ENCODE measurements at places on chromosomes 1 and 21.
A peak's percentile ranks its signal among the peaks of the same experiment; 100 is the strongest.

DNA sequence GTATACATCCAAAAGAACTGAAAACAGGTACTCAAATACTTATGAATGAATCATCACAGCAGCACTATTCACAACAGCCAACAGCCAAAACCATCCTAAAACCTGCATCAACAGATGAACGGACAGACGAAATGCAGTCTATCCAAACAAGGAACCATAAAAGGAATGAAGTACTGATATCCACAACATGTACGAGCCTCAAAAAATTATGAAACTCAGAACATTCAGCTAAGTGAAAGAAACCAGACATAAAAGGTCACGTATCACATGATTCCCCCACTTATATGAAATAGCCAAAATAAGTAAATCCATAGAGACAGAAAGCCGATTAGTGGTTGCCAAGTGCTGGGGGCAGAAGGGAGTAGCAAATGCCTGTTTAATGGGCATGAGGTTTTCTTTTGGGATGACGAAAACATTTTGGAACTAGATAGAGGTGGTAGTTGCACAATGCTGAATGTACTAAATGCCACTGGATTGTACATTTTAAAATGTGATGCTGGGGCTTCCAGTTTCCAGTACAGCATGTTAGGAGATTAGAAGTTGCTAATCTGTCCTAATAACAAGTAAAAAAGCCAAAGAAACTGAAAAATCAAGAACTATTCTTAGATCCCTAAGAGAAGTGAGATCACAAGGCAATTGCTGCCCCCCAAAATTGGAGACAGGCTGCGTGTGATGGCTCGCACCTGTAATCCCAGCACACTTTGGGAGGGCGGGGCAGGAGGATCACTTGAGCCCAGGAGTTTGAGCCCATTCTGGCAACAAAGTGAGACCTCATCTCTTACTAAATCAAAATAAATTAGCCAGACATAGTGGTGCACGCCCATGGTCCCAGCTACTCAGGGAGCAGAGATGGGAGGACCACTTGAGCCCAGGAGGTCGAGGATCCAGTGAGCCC, 25.3 kb downstream of the CLSTN1 start:
- no peak for DNase-seq

GRCh38 chr1:170580636-170581440, 48.9 kb downstream of the GORAB start:
- DNase-seq = no peak

DNA sequence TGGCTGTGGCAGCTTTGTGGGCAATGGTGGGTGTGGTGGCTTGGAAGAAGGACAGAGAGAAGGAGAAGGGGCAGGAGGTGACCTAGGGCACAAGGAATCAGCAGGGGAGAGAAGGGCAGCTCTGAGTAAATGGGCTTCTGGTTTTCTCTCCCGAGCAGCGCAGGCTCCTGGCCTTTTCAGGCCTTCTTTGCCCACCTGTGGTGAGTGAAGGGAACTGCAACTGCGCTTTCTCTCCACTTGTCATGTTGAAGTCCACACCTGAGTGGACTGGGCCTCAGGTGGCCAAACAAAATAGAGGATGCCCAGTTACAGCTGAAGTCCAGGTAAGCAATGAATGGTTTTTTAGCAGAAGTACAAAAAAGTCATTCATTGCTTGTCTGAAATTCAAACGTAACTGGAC, 29.4 kb upstream of the KCNA10 start:
- DNase-seq = peak; percentile 22

GRCh38 chr1:92691925-92692324, 93.0 kb downstream of the EVI5 start:
- DNase-seq = no peak

GRCh38 chr21:40386294-40386911, 460.6 kb downstream of the DSCAM start:
- DNase-seq = no peak

DNA sequence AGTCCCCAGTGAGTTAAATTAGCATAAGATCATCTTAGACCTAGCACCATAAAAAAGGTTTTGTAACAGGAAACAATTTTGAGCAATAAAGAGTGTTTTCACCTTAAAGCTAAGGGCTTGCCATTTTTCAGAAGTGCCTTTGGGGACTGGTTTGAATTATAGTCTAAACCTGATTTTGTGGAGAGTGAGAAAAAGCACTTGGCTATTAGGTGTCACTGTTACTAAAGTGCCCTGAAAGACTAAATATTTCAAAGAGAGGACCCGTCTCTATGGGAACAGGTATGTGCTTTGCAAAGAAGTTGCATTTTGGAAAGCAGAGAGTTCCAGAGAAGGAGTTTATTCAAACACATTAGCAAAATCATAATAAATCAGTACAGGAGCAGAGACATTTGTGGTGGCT, 9.1 kb downstream of the NTNG1 start:
- no peak for DNase-seq

- no peak for DNase-seq
Measured at GRCh38 chr1:18807334-18808063, 52.0 kb downstream of the TAS1R2 start.

DNA sequence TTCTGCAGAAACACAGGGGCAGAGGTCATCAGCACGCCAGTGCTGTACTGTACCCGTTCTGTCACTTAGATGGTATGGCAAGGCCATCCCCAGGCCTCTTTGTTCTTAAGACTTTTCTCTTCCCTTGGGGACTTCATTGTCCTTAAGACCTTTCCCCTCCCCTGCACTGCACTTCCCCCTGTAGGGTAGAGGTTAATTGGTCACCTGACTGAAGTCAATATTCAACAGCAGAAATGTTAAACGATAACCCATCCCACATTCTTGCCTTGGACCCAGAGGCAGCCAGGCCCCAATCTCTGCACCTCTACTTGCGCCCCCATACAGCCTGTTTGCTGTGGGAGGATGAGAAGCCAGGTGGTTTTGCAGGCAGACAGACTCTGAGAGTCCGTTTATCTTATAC, 10.2 kb downstream of the PHGDH start:
- no peak for DNase-seq

DNA sequence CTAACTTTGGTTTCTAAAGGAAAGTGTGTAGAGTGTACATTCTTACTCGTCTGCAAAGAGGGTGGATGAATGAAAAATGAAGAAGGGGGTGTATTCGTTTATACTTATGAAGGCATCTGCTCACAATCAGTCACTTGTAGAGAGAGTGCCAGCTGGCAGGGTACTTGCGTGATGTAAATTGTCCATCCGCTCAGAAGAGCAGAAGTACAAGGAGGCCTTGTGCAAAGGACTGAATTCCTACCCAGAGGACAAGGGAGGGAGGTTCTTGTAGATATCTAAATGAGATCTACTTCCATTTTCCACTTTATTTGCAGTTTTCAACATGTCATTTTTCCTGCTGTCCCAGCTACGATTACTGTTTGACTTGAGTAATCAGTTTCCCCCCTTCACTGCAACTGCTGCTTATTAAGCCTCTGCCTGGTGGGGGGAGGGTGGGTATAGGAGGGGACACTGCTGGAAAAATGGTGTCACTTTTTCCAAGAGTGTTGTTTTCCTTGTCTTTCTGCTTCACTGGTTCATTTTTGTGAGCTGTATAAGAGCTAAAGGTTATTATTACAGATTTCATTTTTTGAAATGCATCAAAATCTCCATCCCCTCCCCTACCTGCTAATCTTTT, 67.3 kb downstream of the LAMC1 start:
- no peak for DNase-seq

DNA sequence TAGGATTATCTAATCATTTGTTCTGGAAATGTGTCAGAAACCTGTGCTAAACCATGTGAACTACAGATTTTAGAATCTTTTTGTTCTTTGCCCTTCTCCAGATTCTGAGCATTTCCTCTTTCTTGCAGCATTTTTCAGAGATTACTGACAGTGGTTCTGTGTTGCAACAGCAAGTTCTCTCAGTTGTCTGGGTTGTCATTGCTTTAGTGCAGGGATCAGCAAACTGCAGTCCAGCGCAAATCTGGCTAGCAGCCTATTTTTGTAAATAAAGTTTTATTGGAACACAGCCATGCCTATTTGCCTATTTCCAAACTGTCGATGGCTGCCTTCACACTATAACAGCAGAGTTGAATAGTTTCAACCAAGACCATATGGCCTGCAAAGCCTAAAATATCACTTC, 66.3 kb upstream of the LRRC8D start:
- no peak for DNase-seq

- DNase-seq = no peak
Measured at GRCh38 chr1:31627301-31627929, 9.9 kb downstream of the HCRTR1 start.

- DNase-seq = no peak
Measured at GRCh38 chr1:75625795-75626194, 14.9 kb upstream of the SLC44A5 start.

GRCh38 chr1:239091537-239091936, 294.8 kb upstream of the CHRM3 start:
- DNase-seq = no peak

- DNase-seq = peak; percentile 96
Measured at GRCh38 chr1:25232027-25232865, at the start of gene SYF2. Gene SYF2, minus strand, starts transcription at chr1:25232502. Its CDS starts 35 bp downstream, at chr1:25232467.

- DNase-seq = peak; percentile 7
Measured at GRCh38 chr1:9280015-9280860, 12.5 kb upstream of the SPSB1 start.

- DNase-seq = no peak
Measured at GRCh38 chr1:4752059-4752458, 97.7 kb downstream of the AJAP1 start.

- DNase-seq = no peak
Measured at GRCh38 chr1:31027693-31028526, 37.6 kb downstream of the PUM1 start.

- no peak for DNase-seq
Measured at GRCh38 chr1:240630409-240630808, 18.5 kb upstream of the GREM2 start.

GRCh38 chr1:194295685-194296084, 1109.3 kb upstream of the B3GALT2 start:
- no peak for DNase-seq

DNA sequence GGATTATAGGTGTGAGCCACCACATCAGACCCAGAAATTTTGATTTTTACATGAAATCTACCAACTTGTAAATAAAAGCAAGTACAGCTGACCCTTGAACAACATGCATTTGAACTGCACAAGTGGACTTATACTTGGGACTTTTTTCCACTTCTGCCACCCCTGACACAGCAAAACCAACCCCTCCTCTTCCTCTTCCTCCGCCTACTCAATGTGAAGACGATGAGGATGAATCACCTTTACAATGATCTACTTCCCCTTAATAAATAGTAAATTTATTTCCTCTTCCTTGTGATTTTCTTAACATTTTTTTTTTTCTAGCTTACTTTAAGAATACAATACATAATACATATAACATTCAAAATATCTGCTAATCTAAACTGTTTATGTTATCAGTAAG, 17.5 kb upstream of the YRDC start:
- no peak for DNase-seq

DNA sequence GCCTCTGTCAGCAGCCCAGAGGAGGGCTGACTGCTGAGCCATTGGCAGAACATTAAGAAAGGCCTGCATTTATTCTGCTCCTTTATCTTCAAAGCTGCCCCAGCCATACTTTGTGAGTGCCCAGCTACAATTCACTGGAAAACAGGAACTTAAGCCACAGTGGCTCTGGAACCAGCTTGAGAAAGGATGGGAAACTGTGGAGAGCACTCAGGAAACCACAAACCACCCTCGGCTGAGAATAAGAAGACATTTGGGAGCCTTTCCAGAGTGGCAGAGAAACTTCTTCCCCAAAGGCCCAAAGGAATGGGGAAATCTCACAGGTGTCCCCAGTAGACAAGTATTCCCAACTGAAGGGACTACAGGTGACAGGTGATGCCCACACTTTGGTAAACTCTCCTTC, 1.8 kb downstream of the LAMB3 start:
- DNase-seq = no peak

DNA sequence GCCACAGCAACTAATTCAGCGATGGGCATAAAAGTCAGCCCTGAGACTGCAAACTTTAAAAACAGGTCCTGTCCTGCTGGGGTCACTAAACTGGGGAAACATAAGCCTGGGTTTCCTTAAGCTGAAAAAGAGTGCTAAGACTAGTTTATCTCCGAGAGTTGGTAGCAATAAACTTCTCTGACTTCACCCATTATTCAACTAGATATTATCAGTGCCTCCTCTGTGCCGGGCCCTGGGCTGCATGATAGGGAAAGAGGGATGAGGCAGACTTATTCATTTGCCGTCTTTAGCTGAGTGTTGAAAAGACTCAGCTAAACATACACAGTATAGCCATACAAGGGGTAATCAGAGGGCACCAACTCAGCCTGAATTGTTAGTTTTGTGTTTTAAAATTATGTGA, 33.0 kb downstream of the AK2 start:
- DNase-seq = no peak

DNA sequence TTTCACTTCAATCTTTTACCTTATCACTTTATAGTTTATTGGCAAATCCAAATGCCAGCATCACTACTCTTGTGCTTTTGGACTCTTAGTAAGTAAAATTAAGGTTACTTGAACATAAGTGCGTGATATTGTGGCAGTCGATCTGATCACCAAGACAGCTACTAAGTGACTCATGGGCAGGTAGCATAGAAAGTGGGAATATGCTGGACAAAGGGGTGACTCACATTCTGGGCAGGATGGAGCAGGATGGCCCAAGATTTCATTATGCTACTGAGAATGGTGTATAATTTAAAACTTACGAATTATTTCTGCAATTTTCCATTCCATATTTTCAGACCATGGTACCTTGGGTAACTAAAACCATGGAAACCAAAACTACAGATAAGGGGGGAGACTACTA, 120.2 kb downstream of the ROR1 start:
- DNase-seq = no peak

DNA sequence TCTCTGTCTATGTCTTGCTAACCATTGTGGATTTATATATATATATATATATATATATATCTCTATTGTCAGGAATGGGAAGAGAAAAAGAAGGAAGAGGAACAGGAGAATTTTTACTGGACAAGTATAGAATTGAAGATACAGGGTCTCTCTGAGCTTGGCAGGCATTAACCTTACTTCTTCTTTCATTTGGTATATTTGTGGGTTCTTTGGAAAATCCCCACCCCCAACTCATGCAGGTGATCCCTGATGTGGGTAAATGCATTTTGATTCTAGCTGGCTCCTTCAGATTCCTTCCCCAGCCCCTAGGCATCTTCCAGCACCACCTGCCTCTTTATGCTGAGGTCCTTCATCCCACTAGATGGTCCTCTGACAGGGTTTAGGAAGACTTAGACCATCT, 78.8 kb upstream of the TRABD2B start:
- DNase-seq = no peak

DNA sequence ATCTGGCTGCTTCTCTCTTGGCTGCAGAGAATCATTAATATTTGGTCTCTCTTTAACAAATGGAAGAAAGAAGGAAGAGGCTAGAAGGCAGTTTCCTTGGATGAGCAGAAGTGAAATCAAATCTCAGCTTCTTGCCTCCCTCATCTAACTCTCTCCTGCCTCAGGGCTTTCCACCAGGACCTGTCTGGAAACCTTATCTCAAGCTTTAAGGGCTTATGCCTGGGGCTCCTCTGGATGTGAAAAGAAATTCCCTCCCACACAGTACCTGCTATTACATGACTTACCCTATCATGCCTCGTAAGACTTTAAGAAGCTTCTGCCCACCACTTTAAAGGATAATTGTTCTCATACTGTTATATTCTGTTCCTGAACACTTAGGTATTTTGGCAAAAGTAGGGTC, 8.9 kb downstream of the VTCN1 start:
- DNase-seq = no peak

Measured in NCI-H2227 treated with DMSO at 0.1 percent for 48 hours (cell line).